ENCODE measurements at places on chromosomes 13 and 19.

GRCh38 chr13:104522235-104523072 is 1456.2 kb upstream of the SLC10A2 start:
- no peak for DNase-seq

DNA sequence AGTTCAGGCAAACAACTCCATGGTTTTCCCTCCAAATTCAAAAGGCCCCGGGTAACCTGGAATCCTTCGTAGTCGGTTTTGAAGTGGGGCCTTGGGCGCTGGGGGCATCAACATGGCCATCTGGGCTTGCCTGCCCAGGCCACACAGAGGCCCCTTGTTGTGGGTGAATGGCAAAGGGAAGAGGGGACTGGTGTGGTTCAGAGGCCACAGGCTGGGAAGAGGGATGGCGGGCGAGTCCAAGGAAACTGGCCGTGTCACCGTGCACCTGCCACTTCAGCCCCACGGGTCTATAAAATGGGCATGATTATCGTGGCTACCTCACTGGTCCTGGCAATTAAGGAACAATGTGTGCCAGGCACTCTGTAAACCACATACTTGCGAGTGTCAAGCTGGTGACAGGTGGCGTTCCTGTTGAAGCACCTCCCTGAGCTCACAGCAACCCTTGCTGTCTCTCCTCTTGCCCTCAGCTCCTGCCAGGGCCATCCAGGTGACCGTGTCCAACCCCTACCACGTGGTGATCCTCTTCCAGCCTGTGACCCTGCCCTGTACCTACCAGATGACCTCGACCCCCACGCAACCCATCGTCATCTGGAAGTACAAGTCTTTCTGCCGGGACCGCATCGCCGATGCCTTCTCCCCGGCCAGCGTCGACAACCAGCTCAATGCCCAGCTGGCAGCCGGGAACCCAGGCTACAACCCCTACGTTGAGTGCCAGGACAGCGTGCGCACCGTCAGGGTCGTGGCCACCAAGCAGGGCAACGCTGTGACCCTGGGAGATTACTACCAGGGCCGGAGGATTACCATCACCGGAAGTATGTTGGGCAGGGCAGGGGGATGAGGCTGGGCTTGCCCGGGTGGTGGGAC is 1.3 kb downstream of the LSR start:
- DNase-seq: no peak

DNA sequence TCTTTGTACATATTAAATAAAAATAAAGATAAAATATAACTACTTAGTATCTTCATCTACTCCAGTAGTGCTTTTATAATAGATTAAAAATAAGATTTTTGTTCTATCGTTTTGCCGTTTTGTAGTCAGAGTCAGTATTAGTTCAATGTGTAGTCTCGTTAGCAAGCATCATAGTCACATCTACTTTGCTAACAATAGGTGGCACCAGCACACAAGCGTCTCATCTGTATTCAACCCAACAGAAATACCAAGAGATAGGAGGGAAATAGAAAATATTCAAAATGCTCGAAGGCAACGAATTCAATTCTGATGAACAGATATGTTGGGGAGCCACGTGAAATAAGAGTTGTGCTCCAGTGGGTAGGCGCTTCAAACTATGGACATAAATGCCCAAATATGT is 21.4 kb upstream of the MICU2 start:
- peak; percentile 52 for DNase-seq

- DNase-seq: no peak
Measured at GRCh38 chr13:47146136-47146535, 249.3 kb upstream of the HTR2A start.

DNA sequence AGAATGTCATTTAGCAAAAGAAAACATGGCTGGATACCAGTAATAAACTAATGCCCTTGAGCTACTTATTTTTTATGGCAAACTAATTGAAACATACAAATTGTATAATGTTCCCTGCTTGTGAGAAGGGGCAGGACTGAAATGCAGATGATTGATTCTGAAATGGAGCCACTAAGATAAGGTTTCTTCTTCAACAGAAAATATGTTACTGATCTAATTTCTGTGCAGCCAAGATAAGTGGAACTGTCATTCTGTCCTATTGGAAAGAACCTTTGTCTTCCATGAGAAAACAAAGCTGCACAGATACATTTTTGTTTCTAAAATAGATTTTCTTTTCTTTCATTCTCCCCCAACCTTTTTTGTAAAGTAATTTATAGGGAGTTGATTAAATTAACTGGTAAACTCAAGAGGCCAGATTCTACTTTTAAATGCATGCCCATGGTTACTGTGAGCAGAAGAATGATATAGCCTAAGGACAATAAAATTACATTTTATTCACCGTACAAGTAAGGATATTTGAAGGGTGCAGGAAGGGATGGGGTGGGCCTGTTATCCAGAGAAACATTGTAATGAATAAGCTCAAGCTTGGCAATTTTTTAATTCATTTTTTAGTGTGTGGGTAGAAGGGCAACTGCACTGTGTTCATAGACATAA is 39.9 kb downstream of the STARD13 start:
- DNase-seq: no peak

- no peak for DNase-seq
Measured at GRCh38 chr19:48770734-48771472, 15.6 kb downstream of the FGF21 start.

DNA sequence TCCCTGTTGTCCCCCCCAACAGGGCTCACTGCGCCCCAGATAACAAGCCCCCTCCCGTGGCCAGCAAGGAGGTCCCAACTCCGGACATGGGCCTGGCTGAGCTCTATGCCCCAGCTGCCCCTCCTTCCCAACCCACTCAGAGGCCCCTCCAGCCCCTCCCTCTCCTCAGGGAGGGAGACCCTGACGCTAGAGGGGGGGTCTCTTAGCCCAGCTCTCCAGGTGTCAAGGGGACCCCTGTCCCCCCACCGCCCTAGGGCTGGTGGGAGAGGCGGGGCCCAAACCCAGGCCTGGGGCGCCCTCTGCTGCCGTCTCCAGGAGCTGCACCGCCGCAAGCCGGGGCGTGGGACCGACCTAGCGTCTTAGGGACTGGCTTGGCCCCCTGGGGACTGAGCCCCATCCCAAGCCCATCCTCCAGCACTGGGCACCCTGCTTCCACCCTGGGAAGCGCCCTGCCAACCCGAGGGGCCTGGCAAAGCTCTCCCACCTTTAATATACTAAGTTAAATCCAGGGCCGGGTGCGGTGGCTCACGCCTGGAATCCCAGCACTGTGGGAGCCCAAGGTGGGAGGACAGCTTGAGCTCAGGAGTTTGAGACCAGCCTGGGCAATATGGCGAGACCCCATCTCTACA is 1.4 kb downstream of the GRIN3B start:
- DNase-seq: peak; percentile 80

- DNase-seq: peak; percentile 67
Measured at GRCh38 chr19:48308631-48309586, 16.4 kb upstream of the EMP3 start.

- no peak for DNase-seq
Measured at GRCh38 chr13:42412812-42413483, 141.0 kb downstream of the AKAP11 start.

GRCh38 chr13:89486065-89486464 is 1814.9 kb downstream of the SLITRK5 start:
- no peak for DNase-seq

GRCh38 chr19:46073268-46073922 is 32.6 kb upstream of the IGFL4 start:
- no peak for DNase-seq

GRCh38 chr19:35106291-35106583 is 9.4 kb upstream of the FXYD3 start:
- DNase-seq: no peak

DNA sequence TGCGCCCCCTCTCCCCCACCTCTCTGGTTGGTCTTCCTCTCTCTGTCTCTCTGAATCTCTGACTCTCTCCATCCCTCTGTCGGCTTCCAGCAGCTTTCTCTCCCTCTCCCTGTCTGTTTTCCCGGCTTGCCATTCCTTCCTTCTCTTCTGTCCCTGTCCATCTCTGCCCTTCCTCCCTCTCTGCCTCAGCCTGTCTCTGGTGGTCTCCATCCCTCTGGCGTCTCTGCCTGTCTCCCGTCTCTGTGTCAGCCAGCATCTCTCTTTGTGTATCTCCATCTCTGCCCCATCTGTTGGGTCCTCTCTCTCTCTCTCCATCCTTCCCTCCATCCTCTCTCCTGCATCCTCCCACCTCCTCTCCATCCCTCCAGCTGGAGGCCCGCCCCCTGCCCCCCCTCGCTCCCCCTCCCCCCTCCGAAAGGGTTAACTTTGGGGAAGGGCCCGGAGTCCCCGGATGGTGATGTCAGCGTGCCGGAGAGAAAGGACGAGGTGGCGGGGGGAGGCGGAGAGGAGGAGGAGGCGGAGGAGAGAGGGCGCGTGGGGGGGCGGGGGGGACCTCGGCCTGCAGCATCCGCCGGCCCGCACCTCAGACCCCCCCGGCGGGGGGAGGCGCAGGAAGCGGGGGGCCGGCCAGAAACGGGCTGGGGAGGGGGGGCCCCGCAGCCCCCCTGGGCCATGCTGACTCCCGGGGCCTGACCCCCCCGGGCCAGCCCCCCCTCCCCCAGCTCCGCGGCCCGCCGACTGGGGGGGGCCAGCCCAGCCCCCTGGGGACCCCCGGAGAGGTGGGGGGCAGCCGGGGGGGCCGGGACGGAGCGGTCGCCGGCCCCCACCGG is at the start of gene BRSK1:
BRSK1 (plus strand) TSS at position 450 of the 830 bp plus-strand sequence. CDS start 446 bp downstream, outside the sequence.
- DNase-seq: no peak

GRCh38 chr13:112103961-112104880 is 37.3 kb downstream of the SOX1 start:
- DNase-seq: no peak

GRCh38 chr19:40510526-40511115 is 43.8 kb downstream of the SPTBN4 start:
- DNase-seq: no peak

DNA sequence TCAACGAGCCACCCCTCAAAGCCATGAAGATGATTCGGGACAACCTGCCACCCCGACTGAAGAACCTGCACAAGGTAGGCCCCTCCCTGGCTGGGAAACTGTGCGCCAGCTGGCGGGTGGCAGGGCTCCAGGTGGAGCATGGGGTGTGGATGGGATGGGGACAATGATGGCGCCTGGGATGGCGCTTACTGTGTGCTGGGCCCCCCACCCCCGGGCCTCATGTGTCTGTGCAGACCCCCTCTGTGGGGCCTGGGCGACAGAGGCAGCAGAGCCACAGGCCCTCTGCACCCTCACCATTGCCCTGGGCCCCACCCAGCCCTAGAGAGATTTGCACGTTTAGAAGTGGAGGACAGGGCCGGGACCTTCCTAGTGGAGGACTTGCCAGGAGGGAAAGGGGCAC is 19.0 kb upstream of the NCCRP1 start:
- DNase-seq: no peak

- DNase-seq: no peak
Measured at GRCh38 chr13:106762708-106763107, 194.8 kb upstream of the ARGLU1 start.

DNA sequence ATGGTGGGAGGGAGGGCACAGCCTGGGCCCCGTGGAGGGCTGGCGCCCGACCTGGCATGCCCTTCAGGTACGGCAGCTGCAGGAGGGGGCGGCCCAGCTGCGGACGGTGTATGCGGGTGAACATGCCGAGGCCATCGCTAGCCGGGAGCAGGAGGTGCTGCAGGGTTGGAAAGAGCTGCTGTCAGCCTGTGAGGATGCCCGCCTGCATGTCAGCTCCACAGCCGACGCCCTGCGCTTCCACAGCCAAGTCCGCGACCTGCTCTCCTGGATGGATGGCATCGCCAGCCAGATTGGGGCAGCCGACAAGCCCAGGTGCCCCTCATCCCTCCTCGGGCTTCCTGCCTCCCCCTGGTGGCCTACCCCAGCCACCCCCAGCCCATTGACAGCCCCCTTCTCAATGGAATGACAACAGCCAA is 16.6 kb upstream of the SHKBP1 start:
- DNase-seq: no peak

DNA sequence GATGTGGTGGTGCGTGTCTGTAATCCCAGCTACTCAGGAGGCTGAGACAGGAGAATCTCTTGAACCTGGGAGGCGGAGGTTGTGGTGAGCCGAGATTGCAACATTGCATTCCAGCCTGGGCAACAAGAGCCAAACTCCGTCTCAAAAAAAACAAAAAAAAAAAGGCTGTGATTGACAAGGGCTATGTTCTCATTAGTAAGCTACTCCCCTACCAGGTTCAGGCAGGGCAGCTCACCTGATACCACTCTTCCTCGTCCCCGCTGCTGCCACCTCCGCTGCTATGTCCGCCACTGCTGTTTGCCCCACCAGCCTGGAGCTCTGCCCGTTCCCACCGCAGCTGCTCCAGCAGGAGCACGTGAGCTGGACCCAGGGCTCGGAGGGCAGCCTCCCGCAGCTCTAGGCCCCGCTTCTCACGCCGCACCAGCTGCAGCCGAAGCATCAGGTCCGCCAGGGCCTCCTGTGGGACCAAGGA is 9.4 kb downstream of the USHBP1 start:
- DNase-seq: no peak

GRCh38 chr13:113209759-113210421 is 477 bp downstream of the CUL4A start:
- DNase-seq: peak; percentile 51

- DNase-seq: no peak
Measured at GRCh38 chr13:110238818-110239195, 68.2 kb downstream of the COL4A1 start.

DNA sequence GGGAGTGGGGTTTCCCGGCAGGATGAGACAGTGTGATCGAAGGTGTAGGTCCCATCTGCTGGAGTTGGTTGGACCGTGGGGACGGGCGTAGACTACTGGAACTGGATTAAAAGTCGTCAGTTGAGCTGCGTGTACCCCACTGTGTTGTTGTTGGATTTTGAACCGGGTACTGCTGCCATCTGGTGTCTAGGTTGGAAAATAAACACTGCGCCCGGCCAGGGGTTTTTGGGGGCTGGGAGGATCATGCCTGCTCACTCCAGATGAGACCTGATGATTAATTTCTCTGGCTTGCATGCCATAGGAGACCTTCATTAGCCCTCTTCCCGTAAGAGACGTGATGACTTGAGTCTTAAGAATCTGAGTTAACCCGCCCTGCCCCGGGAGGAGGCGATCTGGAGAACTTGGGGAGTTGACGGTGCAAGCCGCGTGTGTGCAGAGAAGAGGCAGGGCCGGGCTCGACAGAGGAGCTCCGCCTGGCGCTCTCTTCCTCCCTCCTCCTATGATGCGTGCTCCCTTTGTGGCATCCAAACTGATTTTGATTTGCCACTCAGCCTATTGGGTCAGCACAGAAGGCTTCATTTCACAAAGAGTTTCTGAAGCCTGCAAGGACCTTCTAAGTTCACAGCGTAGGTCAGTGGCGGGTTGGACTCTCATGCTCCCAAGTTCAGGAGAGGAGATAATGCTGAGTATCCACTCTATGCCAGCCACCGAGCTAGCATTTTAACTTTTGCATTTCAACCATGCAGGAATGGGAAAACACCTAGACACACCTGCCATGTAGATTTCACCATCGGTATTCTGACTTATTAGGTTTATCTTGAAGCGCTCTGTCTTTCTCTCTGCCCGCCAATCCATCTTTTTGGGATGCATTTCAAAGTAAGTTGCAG is 2.7 kb downstream of the UHRF1 start:
- DNase-seq: peak; percentile 43

- DNase-seq: no peak
Measured at GRCh38 chr13:43877766-43878165, 1.8 kb downstream of the CCDC122 start.

GRCh38 chr19:35368378-35368777 is 2.5 kb upstream of the GPR42 start:
- no peak for DNase-seq

GRCh38 chr13:110817143-110817542 is 97.7 kb downstream of the ANKRD10 start:
- no peak for DNase-seq

- no peak for DNase-seq
Measured at GRCh38 chr13:58151452-58151851, 519.9 kb downstream of the PCDH17 start.

GRCh38 chr13:86839221-86839620 is 832.0 kb upstream of the SLITRK5 start:
- DNase-seq: no peak

Measured in HuH-7 (cell line).